ENCODE measurements at places on chromosomes 12 and 14.

GRCh38 chr12:45268672-45269411 is 52.9 kb downstream of the ANO6 start:
- DNase-seq, result peak; percentile 89

DNA sequence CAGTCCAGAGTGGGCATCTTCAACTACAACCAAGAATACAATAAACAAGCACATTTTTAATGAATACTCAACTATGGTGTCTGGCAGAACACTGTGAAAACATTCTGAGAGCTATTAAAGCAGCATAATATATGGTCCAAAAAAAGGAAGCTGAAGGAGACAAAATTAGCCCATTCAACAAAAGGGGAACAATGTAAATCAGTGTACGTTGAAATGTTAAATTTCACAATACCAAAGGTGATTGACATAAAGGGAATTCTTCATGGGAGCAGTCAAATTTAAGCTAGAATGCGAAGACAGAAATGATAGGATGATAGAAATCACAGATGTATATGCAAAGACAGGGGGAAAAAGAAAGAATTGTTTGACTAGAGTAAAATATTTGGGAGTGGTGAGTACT is 41.3 kb upstream of the SYCP3 start:
- DNase-seq, result no peak

GRCh38 chr12:64569923-64570691 is 40.2 kb upstream of the RASSF3 start:
- DNase-seq, result no peak

- no peak for DNase-seq
These were observed 38.1 kb downstream of the GCH1 start for GRCh38 chr14:54864526-54864925.

- no peak for DNase-seq
These were observed 11.8 kb downstream of the SLC6A12 start for GRCh38 chr12:202081-202731.

Measured in right renal cortex interstitium (tissue), 3 donors.